ENCODE measurements at places on chromosomes 13 and 19.

- no peak for DNase-seq
Measured at GRCh38 chr13:49304763-49305700, 57.3 kb downstream of the CDADC1 start.

DNA sequence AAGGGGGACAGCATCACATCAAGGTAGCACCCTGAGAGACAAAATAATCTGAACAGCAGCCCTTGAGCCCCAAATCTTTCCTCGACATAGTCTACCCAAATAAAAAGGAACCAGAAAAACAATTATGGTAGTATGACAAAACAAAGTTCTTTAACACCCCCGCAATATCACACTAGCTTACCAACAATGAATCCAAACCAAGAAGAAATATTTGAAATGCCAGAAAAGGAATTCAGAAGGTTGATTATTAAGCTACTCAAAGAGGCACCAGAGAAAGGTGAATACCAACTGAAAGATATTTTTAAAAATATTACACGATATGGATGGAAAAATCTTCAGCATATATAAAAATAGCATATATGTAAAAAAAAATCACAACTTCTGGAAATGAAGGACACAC, 252.9 kb upstream of the SLITRK6 start:
- no peak for DNase-seq

DNA sequence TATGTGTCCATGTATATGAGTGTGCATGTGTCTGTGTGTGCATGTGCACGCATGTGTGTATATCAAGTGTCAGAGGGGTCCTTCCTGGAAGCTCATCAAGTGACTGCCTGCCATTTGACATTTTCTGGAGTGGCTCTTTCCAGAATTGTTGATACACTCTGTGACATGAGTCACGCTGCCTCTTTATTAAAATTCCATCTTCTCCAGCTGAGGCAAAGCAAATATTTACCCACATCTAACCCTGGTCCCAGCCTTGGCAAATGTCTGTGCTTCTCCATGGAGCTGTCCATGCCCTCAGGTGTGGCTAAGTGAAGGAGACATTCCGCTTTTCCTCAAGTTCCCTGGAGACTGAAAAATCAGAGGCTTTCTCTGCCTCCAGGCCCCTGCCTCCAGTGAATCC, 88.2 kb upstream of the MBNL2 start:
- DNase-seq = no peak

DNA sequence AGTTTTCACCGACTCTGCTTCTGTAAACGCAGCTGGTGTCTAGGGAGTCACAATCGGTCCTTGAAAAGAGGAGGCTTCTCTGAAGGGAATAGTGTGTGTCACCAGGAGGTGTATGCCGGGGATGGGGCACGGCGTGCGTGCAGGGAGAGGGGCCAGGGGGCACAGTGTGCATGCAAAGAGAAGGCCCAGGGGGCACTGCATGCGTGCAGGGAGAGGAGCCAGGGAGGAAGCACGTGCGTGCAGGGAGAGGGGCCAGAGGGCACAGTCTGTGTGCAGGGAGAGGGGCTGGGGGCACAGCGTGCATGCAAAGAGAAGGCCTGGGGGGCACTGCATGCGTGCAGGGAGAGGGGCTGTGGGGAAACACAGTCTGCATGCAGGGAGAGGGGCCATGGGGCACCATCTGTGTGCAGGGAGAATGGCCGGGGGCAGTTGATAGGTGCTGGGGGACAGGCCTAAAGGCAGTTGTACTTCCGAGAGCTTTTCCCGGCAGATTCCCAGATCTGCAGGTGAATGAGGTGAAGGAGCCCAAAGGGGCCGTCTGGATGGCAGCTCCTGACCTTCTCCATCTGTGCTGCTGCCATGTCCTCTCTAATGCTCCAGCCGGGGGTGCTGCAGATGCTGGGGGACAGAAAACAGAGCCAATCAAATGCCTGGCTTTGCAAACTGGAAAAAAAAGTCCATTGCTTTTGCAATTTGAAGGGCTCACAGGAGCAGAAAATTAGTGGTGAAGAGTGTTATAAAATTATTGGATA, 36.4 kb downstream of the ATP11A start:
- DNase-seq = no peak

DNA sequence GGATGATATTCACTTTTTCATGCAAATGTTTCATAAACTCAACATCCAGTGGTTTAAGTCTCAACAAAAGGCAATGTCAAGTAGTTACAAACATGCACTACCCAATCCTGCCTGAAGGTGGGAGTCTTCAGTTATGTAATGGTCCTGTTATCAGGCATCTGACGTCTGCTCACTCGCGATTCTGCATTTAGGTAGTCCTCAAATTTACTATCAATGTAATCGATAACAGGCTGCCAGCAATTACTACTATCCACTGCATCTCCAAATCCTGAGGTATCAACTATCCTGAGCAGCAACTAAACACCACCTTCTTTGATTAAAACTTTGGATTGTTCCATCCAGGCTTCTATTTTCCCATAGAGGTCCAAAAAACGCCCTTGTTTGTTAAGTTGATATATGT, 51.2 kb downstream of the NLRP12 start:
- peak; percentile 2 for DNase-seq

- DNase-seq = no peak
Measured at GRCh38 chr13:53822136-53822535, 793.5 kb downstream of the OLFM4 start.

DNA sequence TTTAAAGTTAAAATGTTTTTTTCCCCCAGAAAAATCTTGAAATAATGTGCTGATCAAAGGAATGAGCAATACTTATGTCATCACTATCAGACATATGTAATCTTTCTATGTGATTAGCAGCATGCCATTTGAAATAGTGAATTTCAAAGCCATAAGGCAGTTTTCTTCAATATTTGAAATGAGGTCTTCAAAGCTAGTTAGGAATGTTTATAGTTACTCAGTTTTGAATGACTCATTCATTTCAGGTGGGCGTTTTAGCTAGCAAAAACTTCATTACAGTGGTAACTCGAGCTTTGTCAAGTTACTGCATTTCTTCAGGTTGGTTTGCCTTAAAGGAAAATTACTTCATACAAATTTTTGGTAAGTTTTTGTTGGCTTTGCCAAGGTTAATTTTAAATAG, 102.1 kb downstream of the ATP8A2 start:
- DNase-seq = no peak

DNA sequence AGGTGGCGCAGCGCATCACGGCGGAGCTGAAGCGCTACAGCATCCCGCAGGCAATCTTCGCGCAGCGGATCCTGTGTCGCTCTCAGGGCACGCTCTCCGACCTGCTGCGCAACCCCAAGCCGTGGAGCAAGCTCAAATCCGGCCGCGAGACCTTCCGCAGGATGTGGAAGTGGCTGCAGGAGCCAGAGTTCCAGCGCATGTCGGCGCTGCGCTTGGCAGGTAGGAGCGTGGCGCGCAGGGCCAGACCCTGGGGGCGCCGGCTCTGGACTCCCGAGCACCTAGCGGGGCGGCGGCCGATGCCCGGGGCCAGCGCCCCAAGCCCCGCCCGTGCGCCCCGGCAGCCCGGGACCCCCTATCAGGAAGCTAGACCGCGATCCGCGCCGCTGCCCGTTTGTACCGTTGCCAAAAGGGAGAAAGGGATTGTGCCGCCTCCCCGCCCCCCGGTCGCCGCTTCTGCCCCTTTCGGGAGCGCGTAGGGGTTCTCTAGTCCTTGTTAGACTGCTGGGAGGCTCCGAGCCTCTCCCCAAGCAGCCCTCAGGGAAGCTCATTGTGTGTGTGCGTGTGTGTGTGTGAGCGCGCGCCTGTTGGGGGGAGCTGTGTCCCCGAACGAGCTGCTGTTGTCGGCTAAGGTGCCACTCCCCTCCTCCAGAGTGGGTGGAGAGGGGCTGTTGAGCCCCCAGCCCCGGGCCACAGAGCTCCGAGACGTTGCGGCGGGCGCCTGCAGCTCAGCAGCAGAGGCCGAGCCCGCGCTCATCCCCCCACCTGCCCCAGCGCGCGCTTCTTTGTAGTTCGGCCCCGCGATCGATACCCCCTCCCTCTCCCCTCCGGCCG, 1.5 kb downstream of the ONECUT3 start:
- no peak for DNase-seq

DNA sequence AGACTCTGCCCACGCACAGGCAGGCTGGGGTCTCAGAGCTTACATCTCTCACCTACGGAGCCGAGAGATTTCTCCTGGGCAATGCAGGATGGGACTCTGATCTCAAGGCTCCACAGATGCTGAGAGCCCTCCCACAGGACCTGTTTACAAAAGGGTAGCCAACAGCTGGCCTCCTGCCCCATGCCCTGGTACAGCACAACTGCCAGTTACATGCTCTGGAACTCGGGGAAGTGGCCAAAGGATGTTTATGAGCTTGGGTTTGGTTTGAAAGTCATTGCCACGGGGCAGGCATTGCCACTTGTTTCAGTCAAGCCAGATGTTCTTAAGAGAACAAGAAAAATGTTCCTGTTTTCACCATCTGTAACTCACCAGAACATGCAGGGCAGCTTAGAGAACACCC, 3.5 kb downstream of the DHRS12 start:
- DNase-seq = no peak

DNA sequence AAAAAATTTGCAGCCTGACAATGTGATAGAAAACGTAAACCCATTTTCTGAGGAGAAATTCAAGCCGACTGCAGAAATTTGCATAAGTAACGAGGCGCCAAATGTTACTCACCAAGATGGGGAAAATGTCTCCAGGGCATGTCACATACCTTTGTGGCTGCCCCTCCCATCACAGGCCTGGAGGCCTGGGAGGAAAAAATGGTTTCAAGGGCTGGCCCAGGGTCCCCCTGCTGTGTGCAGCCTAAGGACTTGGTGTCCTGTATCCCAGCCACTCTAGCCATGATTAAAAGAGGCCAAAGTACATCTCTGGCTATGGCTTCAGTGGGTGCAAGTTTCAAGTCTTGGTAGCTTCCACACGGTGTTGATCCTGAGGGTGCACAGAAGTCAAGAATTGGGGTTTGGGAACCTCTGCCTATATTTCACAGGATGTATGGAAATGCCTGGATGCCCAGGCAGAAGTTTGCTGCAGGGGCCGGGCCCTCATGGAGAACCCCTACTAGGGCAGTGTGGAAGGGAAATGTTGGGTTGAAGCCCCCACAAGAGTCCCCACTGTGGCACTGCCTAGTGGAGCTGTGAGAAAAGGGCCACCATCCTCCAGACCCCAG, 1842.3 kb downstream of the PCDH9 start:
- DNase-seq = no peak

DNA sequence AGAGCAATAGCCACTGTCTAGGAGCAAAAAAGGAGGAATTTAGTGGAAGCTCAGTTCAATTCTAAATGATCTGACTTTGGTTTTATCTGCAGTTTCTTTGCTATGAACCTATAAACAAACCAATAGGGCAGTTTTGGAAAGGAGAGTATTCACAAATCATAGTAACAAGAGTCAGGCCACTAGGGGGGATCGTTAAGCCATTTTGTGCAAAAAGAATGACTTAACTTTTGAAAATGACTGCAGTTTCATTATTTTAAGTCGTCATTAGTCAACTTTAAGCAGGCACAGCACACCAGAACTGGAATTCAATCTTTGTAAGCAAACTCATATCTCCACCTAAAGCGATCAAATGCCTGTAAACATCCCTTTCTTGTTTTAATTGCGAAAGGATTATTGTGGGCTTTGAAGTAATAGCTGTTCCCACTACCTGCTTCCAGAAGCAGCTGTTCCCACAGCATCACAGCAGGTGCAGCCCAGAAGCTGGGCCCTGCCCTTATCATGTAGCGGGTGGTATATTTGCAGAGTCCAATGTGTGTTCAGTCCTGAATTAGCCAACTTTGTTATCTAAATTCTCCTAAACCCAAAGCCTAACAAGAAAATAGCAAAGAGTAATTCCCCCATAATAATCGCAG, 51.5 kb downstream of the SOX21 start:
- peak; percentile 7 for DNase-seq

DNA sequence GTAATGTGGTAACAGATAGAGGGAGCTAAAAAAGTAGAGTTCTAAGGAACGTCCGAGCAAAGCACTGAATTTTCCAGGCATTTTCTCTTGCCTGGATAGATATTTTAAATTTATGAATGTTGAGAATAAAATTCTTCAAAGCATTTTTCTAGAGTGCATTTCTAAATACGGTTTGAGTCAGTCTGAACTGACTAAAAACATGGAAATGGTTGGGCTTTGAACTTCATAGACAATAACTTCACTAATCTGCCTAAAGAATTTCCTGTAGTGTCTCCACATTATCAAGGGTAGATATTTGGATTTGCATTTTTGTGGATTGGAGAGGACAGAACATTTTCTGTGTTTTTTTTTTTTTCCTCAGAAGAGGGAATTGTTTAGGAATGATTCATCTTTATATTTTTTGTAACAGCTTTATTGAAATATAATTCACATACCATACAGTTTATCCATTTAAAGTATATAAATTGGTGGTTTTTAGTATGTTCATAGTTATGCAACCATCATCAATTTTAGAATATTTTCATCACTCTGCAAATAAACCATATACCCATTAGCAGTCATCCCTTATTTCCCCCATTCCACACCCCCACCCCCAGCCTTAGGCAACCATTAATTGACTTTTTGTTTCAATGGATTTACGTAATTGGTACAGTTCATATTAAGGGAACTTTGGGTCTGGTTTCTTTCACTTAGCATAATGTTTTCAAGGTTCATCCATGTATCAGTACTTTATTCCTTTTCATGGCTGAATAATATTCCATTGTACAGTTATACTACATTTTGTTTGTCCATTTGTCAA, 20.7 kb downstream of the GARRE1 start:
- DNase-seq = peak; percentile 76

DNA sequence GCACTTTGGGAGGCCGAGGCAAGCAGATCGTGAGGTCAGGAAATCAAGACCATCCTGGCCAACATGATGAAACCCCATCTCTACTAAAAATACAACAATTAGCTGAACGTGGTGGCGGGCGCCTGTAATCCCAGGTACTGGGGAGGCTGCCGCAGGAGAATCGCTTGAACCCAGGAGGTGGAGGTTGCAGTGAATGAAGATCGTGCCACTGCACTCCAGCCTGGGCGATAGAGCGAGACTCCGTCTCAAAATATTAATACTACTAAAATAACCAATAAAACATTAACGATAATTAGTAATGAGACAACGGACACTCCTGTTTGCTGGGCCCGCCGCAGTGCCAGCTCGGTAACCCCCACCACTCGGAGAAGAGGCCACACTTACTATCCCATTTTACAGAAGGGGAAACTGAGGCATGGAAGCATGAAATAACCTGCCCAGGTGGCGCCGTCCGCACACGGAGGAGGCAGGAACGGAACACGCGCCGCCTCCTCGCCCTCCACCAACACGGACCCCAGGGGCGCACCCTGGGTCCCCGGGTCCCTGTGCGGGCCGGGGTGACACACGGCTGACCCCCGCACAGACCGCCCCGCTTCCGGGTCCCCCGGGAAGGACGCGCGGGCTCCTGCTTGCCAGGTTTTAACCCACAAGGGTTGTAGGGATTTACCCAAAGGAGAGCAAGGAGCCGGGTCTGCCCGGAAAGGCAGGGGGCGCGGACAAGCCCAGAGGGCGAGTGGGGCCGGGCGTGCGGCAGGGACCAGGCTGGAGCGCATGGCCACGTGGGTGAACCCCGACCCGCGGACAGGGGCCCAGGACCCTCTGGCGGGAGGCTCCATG, 1.6 kb downstream of the R3HDM4 start:
- no peak for DNase-seq

GRCh38 chr13:39847336-39847735, 191.9 kb downstream of the COG6 start:
- no peak for DNase-seq

Data from amniotic stem cell (primary cell).